ENCODE measurements at places on chromosomes 5 and 9.

GRCh38 chr5:149134778-149135500 lies 6.4 kb upstream of the ABLIM3 start:
- no peak for DNase-seq

DNA sequence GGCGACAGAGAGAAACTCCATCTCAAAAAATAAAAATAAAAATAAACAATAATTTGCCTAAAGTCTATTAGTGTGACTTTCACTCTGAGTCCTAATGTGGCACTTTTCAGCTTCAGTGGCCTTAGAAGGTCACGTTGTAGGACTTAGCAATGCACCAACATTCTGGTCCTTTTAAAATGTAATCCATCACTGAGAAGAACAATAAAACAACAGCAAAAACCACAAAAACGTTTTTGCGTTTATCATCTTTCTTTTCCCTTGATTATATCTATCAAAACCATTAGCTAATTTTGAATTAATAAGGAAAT lies 190.1 kb upstream of the ZNF608 start:
- DNase-seq: no peak

DNA sequence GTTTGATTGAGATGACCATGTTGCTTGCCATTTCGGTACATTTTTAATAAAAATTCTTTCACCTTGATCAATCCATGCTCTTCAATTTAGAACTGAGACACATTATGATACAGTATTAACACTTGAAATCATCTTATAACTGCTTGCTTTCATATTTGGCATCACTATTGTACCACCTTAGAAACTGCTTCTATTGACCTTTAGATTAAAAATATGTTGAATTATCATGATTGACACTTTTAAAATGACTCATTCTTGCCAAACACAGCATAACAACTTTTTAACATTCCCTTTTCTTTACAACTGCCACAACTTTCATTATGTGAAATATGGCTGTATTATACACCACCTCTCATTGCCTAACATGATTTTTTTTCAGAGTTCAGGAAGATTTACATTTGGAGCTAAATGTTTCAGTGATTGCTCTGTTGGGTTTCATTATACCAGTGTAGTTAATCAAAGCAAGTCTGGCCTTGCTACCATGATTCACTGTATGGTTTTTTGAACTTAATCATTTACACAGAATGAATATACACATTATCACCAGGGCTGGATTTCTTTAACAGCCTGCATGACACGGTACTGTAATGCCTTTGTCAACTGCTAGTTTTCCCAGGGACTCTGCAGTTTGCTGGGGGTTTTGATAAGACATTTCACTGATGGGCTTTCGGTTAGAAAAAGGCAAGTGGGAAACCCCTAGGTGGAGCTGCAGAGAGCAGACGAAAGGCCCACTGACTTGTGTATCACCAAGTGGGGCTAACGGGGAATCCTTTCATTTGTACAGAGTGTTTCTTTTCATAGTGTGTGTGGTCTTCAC lies 93.6 kb upstream of the TLE4 start:
- no peak for DNase-seq

DNA sequence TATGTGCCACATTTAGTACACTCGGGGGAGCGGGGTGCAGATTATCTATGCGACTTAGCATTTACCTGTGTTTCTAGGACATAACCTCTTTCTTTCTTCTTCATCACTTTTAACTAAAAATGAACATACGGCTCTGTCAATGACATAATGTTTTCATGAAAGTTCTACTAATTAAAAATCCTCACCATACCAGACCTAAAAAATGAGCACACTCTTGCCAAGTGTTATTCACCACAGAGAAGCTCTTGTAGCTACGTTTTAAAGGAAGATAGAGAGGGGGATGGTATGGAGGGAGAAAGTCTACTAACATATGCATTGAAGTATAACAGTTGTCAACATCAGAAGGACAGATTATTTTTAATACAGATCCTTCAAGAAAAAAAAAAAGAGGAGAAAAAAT lies 1.6 kb downstream of the CDH10 start:
- no peak for DNase-seq

DNA sequence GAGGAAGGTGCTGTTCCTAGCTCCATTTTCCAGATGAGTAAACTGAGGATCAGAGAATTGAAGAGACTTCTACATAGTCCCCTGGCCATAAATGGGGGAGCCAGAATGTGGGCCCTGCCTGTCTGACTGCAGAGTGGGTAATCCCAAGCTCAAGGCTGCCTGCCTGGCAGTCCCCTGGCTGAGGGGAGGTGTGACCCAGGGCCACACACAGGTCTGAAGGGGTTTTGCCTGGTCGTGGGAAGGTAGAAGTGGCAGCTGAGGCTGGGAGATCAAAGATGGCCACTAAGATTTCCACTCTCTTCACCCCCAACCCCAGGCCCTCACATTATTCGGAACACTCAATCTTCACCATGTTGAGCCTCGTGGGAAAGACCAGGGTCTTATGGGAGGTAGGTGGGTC lies 176.3 kb downstream of the MACROH2A1 start:
- DNase-seq: no peak

DNA sequence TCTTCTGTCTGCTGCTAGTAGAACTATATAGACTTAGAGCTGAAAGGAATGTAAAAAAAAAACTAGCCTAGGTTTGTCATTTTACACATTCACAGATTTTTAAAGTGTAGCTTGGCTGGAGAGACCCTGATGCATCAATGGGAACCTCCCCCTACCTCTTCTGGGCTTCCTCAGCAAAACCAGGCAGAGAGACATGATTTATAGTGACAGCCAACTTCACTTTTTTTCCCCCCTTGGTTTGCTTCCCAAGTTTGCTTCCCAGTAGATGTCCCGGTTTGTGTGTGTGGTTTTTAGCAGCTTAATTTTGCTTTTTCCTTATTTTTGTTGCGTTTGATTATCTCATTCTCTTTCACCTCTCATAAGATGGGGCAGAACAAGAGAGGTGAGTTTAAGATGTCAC lies 1.8 kb downstream of the OTULIN start:
- DNase-seq: no peak

- no peak for DNase-seq
These were observed 95.8 kb downstream of the FOXD1 start for GRCh38 chr5:73352649-73353230.
